ENCODE measurements at places on chromosomes 13 and 19.

GRCh38 chr19:46271481-46272197 lies 25.2 kb upstream of the HIF3A start:
- peak; percentile 31 for DNase-seq

- no peak for DNase-seq
Measured at GRCh38 chr13:94859278-94859691, 146.9 kb upstream of the SOX21 start.

- no peak for DNase-seq
Measured at GRCh38 chr13:108993346-108993745, 363.9 kb downstream of the MYO16 start.

DNA sequence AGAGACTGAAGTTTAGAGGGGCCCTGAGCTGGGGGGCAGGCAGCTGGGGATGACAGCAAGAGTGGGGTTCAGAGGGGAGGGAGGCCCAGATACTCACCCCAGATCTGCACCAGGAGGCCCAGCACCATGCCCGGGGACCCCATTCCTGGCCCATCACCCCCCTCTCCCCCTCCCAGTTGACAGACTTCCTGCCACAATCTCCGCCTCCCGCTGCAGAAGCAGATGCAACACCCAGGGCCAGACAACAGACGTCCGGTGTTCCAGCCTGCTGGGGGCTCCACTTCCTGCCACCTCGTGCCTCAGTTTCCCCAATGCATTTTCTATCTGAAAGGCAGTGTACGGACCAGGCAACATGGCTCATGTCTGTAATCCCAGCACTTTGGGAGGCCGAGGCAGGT lies at the start of gene TMIGD2:
TSS of gene TMIGD2 (minus strand) at position 147 of the 398 bp plus-strand sequence. CDS start at position 143, 4 bp downstream.
- no peak for DNase-seq

DNA sequence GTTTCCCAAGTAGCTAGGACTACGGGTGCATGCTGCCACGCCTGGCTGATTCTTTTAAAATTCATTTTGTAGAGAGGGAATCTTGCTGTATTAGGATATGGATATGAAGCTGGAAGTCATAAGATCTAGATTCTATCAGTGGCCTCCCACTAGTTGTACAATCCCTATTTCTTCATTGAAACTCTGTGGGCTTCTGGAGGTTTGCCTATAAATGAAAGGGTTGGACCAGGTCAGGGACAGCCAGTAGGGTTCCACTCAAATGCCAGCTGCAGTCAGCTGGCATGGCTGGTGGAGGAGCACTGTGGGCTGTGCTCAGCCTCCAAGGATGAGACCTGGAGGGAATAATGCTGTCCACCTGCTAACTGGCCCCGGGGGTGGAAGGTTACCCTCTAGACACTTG lies 110.2 kb upstream of the GJB6 start:
- DNase-seq, result no peak

DNA sequence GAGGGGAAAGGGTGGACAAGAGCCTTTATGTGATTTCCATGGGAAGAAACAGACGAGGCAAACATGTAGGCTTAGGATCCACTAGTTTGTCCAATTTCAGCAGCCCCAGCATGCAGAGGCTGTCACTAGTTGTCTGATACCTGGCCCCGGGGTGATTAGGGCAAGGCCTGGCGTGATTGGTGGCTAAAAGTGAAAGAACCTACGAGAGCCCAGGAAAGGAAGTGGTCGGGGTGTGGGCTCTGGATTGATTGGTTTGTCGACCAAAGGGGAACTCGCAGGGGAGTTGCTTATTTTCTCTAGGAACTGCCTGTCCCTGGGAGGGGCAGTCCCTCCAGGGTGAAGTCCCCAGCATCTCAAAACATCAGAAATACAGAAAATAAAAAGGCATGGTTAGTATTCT lies 64.2 kb upstream of the UQCRFS1 start:
- peak; percentile 39 for DNase-seq

DNA sequence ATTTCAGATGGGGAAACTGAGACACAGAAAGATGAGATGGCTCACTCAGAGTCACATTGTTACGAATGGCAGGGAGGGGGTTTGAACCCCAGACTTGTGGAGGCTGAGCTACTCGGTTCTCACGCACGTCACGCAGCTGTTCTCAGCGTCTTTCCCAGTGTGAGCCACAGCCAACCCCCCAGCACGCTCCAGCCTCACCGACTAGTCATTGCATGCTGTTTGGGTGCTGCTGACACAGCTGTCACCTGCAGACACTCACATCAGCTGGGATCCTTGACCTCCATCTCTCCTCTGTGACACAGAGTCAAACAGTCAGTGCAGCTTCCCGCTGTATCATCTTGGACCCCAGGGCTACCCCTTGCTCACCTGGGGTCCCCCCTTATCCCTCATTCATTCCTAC lies 2.4 kb upstream of the NCAN start:
- no peak for DNase-seq

DNA sequence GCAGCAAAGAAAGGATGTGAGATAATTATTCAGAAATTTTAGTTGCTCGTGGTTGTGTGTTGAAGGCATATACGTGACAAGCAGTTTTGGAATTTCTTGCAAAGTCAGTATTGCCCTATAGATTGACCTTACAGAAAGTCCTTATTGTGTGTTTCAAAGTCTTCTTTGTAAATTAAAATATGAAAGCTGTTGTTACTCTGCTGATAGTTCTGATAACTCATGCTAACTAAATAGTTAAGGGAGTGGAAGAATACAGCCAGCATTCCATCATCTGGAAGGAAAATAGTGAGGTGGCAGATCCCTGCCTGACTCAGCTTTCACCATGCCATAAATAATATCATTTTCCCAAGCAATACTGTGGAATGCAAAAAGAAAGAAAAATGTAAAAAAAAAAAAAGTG lies 27.2 kb downstream of the WASF3 start:
- no peak for DNase-seq

- DNase-seq, result no peak
Measured at GRCh38 chr13:24664726-24665409, 15.3 kb upstream of the ATP12A start.

DNA sequence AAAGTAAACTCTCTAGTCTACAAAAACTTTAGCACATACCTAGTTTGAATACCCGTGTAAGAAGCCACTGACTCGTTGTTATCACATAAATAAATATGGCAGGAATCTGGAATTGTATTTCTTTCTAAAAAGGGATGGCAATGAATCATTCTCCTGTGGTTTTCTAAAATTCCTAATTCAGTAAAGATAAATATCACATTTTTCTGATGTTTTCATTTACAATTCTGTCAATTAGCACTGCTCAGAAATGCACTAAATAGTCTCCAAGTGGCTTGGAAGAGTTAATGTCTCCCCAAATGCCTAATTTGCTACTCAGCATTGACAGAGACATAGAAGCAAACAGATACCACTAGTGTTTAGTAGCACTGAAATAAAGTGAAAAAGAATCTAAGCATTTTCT lies 547.7 kb upstream of the SLITRK1 start:
- no peak for DNase-seq

- DNase-seq, result peak; percentile 82
Measured at GRCh38 chr19:4524808-4525562, 6.7 kb upstream of the PLIN4 start.

GRCh38 chr13:43229506-43229905 lies 206.1 kb downstream of the DNAJC15 start:
- no peak for DNase-seq

DNA sequence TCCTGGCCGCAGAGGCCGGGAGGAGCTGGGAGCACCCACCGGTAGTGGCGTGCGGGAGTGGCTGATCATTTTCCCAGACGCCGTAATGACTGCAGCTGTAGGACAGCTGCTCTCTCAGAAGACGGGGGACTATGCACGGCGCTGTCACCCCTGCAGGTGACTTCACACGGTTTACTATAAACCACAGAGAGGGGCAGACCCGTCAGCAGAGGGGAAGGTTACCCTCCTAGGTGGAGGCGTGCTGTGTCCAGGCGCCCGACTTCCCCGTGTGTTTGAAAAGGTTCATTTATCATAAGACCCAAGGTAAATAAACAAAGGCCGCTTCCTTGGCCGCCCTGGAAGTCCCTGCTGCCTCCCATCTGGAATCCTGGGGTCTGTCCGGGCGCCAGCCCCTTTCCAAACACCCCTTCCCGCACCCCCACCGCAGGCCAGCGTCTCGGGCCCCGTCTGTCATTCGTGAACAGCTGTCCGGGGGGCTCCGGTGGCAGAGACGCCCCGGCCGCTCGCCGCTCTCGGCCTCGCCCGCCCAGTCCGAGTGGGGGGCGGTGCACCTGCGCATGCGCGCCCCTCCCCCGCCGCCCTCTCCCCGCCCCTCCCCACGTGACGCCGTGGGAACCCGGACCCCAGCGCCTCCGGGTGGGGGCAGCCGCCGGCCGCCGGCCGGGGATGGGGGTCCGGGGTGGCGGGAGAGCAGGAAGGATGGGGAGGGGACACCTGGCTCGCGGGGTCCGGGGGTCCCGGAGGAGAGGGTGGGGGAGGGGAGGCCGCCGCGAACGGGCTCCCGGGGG lies 915 bp downstream of the SHC2 start:
- DNase-seq, result peak; percentile 13

DNA sequence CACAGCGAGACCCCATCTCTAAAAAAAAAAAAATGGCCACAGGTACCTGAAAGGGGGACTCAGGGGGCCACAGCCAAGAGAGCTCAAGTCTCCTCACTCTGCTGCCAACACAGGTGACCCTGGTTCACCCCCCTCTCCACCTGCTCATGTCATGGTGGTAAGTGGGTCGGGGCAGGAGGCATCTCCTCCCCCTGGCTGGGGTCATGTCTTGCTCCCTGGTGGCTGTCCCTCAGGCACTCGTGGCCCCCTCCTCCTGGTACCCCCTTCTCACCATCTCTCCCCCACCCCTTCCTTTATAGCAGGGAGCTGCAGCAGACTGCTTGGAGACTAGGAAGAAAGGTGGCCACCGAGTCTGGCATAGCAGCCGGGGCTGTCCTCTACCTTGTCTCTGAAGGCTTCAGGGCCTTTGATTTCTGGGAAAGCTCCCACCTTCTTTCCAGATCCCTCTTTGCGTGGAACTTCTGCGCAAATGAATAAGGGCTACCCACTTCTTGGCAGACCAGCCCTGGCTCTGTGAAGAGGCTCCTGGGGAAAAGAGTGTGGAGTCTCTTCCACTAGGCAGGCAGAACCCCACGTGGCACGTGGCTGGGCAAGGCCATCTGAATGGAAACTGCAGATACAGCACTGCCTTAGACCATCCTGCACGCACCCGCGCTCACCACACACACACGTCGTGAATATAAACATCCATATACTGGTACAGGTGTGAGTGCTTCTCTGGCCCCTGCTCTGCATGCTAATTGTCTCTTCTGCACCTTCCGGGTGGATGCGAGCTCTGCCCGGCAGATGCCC lies 20.1 kb upstream of the MIER2 start:
- DNase-seq, result no peak

GRCh38 chr13:73451221-73452029 lies 392.6 kb downstream of the KLF5 start:
- DNase-seq, result no peak

DNA sequence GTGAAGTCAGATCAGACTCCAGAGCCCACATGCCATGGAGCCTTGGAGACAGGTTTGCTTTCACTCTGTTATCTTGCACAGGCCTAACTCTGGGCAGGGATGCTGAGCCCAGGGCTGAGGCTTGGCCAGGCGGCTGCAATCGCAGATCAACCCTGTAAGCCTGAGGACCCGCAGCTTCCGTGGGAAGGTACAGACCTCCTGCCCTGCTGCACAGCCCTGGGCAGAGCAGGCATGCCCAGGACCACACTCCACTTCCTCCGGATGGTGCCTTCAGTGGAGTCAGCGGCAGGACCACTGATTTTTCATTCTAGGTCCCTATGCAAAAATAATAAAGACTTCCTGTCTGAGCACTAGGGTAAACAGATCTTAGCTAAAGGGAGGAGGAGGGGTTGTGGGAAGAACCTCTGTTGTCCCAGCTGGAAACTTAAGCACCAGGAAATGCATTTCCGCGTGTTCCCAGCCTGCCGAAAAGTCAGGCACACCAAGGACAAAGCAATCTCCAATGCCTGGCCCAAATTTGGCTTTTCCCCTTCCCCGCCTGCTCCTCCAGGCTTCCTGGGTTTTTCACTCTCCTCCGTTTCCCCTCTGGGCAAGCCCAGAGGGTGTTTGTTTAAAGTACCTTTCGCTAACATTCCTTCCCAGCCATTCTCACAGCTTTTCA lies 87.3 kb downstream of the KCTD15 start:
- no peak for DNase-seq

DNA sequence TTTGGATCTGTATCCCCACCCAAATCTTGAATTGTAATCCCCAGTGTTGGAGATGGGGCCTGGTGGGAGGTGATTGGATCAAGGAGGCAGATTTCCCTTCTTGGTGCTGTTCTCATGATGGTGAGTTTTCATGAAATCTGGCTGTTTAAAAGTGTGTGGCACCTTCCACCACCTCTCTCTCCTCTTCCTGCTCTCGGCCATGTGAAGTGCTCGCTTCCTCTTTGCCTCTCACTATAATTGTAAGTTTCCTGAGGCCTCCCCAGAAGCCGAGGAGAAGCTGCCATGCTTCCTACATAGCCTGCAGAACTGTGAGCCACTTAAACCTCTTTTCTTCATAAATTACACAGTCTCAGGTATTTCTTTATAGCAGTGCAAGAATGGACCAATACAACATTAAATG lies 15.7 kb downstream of the COMMD6 start:
- DNase-seq, result no peak

DNA sequence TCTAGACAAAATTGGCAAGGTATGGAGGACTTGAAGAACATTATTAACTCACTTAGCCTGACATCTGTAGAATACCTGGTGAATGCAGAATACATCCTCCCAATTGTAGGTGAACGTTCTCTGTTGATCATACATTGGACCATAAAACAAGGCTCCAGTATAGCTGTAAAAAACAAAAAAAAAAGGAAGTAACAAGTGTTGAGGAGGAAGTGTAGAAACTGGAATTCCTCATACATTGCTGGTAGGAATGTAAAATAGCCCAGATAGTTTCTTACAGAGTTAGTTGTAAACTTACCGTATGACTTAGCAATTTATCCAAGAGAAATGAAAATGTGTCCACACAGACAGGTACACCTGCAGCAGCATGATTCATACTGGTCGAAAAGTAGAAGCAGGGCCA lies 44.8 kb downstream of the TSSK6 start:
- DNase-seq, result no peak
